ENCODE measurements at places on chromosomes 16 and 17. TPM values are rescaled to one million over a fixed set of nuclear protein-coding genes. Genes with fewer than 3 reads are reported as not detected.

Gene CCL13
- 28.8 TPM for total RNA-seq

Gene MCRIP2
- total RNA-seq, result 15.5 TPM

Gene CDK5RAP3
- 187 TPM for total RNA-seq

Gene REXO5
- total RNA-seq, result 2.5 TPM

Gene PLA2G15
- 17.4 TPM for total RNA-seq

Gene CRYM
- 0.53 TPM for total RNA-seq

Gene CETP
- total RNA-seq, result 8.2 TPM

GRCh38 chr17:38701504-38702165 is 3.4 kb upstream of the MLLT6 start:
- DNase-seq, result peak; percentile 75

DNA sequence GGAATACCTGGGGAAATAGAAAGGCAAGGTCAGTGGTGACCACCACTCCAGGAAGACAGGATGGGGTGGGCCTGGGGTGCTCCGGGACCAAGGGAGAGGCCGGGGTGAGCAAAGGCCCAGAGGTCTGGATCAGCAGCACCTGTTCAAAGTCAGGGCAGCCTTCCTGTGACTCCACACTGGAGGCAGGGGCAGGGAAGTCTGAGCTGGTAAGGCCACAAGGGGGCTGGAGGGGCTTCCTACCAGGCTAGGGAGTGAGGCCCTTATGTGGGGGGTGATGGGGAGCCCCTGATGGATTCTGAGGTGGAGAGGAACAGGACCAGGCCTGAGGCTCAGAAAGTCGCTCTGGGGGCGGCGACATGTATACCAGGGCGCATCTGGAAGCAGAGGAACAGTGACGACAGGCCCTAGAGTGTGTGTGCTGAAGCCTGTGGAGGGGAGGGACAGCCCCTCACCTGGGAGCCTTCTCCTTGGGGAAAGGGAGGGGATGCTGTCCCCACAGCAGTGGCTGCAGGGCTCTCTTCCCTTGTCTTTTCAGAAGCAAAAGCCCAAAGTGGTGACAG is 3.7 kb downstream of the C16orf78 start:
- no peak for DNase-seq

DNA sequence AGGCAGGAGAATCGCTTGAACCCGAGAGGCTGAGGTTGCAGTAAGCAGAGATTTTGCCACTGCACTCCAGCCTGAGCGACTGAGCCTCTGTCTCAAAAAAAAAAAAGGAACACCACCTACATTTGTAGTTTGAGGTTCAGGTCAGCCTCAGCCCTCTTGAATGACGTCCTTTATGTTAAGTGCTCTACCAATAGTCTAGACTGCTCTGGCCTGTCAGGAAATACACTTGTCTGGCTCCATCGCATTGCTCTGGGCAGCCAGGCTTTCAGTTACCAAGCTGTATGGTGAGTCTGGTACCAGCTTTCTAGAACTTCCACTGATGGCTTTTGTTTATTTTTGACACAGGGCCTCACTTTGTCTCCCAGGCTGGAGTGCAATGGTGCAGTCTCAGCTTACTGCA is 11.4 kb downstream of the SOCS7 start:
- no peak for DNase-seq

DNA sequence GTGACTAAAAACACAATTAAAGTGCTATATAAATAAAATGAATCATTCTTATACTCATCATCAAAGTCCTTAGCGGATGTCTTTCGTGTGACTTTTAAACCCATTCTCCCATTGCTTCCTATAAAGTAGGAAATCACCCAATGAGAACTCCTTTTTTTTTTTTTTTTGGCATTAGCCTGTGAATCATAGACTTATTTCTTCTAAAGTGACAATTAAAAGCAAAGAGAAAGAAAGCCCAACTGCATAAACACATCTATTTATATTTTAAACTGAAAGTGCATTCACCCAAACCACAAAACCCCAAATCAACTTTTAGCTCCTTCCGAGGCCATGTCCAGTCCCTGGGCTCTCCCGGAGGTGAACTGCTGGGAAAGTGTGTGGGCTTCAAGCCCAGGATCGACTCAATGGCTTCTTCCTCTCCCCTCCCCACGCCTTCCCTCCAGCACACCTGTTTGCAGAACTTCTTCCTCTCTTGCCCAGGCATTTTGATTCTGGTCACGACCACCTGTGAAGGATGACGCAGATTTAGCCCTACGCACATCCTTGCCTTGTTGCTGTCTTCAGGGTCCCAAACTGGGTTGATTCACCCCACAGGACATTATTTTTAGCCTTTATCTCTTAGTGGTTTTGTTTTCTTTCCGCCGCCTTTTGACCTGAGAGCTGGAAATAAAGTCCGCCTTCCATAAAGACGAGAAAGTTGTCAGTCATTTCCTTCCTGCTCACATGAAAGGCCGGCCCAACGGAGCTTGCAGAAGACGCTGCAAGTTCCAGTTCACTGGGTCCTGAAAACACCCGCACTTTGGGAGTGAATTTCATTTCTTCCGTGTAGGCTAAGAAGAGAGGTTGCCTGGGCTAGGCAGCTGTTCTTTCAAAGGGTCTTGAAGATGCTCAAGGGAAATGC is 166.8 kb downstream of the MAP2K6 start:
- no peak for DNase-seq

DNA sequence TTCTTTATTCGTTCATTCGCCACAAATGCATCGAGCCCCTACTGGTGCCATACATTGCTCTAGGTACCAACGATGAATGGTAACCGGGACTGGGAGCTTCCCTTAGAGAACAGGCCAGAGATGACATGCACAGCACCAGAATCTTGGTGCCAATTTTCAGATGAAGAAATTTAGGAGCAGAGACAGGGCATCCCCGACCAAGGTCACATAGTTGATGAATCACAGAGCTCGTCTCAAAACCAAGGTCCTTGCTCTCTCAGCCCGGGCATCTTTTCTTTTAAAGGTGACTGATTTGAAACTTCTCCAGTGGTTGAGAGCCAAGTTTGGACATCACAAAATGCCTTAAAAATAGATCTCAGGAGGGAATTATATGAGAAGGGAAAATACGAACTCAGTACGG is 73.2 kb upstream of the C16orf82 start:
- DNase-seq, result no peak

DNA sequence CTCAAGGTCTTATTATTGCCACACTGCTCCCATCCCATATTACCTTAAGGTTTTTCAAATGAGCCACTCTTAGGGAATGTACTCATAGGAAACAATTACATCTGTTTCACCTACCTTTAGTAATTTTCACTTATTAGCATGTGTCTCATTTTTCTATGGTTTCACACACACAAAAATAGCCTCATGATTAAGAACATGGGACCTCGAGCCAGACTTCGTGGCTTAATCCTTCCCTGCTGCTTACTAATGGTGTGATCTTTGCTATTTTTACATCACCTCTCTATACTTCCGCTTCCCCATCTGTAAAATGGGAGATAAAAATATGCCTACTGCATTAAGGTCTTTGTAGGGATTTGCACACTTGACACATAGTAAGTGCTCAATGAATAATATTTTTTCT is 38.5 kb downstream of the OTOA start:
- DNase-seq, result no peak

DNA sequence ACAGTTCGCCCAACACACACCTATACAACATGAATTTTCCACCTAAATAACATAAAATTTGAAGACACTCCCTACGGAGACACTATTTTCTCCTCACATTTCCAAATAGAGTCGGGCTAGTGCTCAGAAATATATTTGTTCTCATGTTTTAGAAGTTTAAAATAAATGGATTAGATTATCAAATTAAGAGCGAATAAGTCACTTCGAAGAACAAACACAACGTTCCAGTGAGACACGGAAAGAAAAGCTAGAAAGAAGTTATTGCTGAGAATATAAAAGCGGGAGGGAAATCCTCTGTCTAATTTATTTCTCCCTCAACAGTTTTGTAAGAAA is 2.0 kb upstream of the HS3ST3B1 start:
- DNase-seq, result no peak

GRCh38 chr17:35063514-35064223 is at the start of gene RFFL:
TSS of gene RFFL (minus strand) at chr17:35063707. CDS start at chr17:35026553, 37,154 bp downstream.
- peak; percentile 88 for DNase-seq

- no peak for DNase-seq
These were observed 18.5 kb downstream of the RSPRY1 start for GRCh38 chr16:57204675-57205074.

DNA sequence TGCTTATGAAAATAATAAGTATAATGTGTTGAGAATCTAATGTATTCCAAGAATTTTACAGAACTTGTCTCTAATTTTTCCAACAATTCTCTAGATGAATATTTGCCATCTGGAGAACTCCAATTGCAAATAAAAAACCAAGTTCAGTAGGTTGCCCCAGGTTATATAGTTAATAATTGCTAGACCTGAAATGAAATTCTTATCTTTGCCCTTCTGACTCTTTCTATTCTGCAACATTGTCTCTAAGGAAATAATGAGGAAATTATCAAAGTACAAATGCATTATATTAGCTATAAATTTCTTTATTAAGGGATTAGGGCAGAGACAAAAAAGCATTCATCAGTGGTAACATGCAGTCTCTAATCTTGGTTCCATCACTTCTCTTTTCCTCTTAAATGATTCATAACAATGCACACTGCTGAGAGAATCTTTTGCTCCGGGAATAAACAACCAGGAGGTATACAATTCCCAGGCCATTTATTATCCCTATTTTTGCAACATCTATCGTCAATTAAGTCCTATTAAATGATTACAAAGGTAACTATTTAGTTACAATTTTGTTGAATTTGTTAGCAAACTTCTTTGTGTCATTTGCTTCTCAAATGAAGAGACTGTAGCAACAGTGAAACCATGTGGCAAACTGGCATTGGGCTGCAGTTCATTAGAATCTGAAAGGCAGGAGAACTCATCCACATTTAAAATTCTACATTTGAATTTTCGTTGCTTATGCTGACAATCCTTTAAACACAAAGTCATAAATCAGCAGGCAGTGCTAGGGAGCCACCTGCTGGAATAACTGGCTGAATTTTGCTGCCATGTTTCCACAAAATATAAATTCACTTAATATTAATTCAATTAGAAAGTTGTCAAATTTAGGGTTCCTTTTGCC is 349.6 kb downstream of the KIF2B start:
- no peak for DNase-seq

- peak; percentile 81 for DNase-seq
These were observed 20.3 kb downstream of the METRNL start for GRCh38 chr17:83099570-83100181.

DNA sequence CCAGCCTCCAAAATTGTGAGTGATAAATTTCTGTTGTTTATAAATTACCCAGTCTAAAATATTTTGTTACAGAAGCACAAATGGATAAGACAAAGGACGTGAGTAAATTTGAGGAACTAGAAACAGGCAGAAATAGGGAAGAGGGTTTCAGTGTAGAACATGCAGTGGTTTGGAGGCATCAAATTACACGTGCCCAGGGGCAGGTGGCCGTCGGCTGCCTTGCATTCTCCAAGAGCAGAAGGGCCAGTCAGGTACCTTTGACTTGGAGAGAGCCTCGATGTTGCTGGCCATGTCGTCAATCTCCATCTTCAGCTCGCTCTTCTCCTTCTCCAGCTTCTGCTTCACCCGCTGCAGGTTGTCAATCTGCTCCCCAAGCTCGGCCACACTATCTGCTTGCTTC is 54.3 kb downstream of the MYH13 start:
- DNase-seq, result no peak

- DNase-seq, result no peak
These were observed 5.1 kb downstream of the RAB37 start for GRCh38 chr17:74742153-74742515.

GRCh38 chr17:45852535-45853297 is 8.0 kb downstream of the SPPL2C start:
- DNase-seq, result peak; percentile 75

GRCh38 chr16:12588510-12588909 is 215.2 kb downstream of the CPPED1 start:
- no peak for DNase-seq

DNA sequence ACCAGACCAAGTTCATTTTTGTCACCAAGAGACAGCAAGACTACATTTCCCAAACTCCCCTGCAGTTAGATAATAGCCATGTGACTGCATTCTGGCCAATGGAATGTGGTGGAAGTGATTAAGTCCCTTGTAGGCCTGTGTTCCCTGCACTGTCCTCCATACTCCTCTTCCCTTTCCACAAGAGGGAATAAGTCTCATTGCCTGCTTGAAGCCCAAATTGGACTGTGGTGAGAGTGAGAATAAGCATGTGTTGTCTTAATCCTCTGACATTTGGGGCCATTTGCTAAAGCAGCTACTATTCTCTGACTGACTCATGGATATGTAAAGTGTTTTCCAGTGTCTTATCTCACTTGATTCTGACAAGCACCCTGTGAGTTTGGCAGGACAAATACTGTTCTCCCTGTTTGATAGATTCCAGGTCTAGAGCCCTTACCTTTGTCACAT is 20.7 kb downstream of the PIK3R6 start:
- peak; percentile 31 for DNase-seq

GRCh38 chr17:4941319-4941610 is 1.2 kb downstream of the RNF167 start:
- DNase-seq, result no peak

GRCh38 chr16:75733305-75734211 is 7.3 kb upstream of the CPHXL start:
- DNase-seq, result no peak

DNA sequence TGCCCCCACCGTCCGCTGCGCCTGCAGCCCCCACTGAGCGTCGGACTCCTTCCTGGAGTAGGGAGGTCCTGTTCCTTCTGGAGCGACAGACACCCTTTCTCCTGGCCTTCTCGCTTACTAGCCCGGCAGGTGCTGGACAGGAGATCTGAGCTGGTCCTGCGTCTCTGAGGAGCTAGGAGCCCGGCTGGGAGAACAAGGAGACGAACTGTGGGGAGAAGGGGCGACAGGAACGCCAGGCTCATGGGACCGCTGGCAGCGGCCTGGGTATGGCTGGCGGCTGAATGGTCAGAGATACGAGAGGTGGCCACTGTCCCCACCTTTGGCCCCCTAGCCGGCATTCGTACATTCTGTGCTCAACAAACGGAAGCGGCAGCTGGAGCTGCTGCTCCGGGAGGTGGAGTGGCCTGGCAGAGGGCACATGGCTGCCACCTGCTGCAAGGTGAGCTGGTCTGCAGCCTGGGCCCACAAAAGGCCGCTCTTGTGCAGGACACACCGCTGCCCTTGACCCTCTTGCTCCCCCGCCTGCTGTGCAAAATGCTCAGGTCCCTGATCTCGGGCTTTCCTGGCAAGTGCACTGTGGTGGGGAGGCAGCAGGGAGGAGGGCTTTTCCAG is 2066.7 kb downstream of the TP53TG3F start:
- no peak for DNase-seq

DNA sequence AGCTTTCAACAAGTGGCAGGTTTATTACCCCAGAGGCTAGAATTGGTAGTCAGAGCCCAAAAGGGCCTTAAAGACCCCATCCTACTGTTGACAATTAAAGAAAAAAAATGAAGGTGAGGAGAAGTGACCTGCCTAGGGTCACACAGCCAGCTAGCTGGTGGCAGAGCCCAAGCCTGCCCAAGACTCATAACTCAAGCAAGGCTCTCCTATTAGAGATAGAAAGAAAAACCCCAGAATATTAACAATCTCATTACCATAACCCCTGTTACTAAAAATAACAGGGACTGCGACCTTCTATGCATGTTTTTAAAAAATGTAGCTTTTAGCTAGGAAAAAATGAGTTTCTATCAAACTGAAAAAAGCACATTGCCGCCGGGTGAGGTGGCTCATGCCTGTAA is 14.0 kb downstream of the HSPB9 start:
- DNase-seq, result no peak

Measured in sciatic nerve (tissue), 2 donors.